Left kidney (tissue), 8 donors: ENCODE measurements at places on chromosomes 12 and 14.
A peak's percentile ranks its signal among the peaks of the same experiment; 100 is the strongest.

- no peak for DNase-seq
Observed at GRCh38 chr12:122022393-122023338, 982 bp downstream of the BCL7A start.

DNA sequence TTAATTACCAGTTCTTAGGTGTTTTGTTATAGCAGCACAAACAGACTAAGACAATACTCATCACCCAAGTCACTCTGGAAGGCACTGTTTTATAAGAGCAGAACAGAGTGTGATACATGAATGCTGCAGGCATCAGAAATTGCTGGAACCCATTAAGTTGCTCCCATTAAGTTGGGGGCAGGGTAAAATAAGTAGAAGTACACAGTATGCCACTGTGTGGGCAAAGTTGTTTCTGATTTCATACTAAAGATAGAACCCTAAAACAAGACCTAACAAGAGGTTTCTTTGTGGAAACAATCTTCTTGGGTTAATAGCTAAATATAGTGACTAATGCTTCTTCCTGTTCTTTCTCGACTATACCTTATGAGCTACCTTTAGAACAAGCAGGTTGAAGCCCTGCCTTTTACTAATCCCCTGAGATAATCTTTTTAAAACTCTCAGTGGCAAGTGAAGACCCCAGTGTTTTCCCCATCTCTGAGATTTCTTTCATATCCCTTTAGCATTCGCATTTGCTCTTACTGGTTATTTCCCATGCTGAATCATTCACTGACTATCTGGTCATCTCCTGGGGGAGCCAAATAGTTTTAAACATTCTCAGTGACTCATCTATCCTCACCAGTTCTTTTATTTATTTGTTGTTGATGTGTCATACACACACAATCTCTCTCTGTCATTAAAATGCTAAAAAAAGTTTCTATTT is 52.3 kb downstream of the SOCS2 start:
- no peak for DNase-seq

DNA sequence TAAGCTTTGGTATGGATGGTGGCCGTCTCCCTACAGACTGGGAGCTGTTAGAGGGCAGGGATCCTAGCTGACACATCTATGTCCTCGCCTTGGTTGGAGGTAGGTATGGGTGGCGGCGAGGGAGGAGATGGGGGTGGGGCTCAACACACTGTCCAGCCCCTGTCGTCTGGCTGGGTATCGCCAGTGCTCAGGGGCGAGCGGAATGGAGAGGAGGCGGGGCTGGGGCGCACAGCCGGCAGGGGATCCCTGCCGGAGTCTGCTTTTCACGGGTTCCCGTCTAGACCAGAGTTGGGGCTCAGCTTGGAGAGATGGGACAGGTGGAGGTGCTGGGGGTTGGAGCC is 16.1 kb downstream of the TAMALIN start:
- DNase-seq: no peak

DNA sequence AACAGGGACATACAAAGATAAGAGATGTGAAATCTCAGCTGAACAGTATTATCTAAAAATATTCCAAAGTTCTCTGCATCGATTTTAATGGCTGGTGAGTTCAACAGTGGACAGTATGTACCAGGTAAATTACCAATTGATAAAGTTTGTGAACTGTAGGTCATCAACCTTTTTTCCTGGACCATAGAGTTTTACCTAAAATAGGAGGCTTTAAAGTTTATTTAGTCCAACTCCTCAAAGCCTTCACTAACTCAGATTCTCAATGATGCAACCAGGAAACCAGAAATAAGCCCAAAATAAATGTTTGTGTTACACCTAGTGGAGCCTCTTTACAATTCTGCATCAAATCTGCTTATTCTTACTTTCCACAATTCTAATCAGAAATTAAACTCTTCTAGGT is 205.8 kb downstream of the ANO6 start:
- DNase-seq: no peak

DNA sequence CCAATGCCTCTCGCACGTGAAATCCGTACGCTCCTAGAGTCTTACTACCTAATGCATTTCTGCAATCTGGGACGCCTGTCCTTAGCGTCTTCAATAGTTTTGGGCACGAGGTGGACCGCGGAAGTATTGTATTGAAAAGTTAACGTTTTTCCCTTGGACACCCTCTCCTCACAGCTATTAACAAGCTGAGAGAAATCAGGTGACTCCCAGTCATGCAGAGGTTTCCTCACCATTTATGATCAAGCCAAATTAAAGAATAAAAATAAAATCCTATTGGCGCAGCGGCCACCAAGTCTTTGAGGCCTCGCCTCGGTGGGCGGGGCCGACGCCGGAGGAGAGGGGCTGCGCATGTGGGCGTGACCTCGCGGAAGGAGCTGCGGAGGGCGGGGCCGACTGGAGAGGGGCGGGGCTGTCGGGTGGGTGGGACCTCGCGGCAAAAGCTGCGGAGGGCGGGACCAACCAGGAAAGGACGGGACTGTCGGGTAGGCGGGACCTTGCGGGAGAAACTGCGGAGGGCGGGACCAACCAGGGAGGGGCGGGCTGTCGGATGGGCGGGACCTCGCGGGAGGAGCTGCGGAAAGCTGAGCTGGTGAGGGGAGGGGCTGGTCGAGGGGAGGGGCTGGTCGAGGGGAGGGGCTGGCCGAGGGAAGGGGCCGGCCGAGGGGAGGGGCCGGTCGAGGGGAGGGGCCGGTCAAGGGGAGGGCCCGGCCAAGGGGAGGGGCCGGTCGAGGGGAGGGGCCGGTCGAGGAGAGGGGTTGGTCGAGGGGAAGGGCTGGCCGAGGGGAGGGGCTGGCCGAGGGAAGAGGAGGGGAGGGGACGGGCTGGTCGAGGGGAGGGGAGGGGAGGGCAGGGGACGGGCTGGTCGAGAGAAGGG is 1.1 kb upstream of the PPP2R5C start:
- peak; percentile 91 for DNase-seq

DNA sequence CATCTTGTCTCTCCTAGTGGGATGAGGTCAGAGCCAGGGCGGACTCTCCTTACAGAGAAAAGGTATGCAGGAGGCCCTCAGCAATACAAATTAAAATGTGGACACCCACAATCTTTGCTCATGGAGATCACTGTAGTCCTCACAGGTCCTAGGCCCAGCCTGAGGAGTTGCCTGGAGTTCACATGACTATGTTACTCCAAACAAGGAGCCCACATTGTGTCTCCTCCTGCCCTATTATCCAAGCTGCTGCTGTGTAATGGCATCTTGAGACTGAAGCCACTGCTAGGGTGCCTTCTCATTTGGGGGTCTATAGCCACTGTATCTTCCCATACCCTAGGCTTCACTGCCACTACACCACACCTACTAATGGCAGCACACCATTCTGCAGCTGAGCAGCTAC is 11.0 kb downstream of the OR4K1 start:
- DNase-seq: no peak

DNA sequence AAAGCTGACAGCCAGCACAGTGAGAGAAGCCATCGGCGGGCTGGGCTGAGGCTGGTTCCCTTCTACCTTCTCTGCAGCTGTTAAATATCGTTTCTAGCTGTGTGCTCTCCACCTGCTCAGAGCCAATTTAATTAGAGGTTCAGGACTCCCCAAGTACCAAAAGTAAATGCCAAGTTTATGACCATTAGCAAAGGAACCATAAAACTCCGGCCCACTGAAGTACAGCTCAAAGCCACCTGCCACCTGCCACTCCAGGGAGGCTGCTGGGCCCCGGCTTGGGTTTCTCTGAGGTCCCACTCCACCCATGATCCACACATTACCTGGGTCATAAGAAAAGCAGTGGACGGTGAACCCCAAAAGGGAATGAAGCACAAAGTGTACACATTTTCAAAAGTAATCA is 272.8 kb downstream of the KSR2 start:
- no peak for DNase-seq

GRCh38 chr12:66709893-66710292 is 31.0 kb upstream of the GRIP1 start:
- no peak for DNase-seq

DNA sequence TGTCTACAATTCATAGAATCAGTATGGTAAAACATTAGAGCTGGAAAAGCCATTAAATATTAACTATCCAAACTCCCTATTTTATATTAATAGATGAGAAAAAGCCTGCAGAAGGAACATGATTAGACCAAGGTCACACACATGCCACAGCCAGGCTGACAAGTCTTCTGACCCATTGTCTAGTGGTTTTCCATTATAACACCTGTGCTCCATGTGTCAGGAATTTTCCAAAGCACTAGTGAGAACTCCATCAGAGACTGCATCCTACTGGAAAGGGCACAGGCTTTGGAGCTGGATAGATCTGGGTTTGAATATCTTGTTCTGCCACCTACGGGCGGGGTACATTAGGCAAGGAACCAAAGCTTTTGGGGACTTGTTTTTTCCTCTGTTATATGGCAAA is 325.5 kb downstream of the RAD51B start:
- no peak for DNase-seq

GRCh38 chr12:100593490-100593889 is 20.0 kb downstream of the GAS2L3 start:
- no peak for DNase-seq

GRCh38 chr12:129949651-129950050 is 45.8 kb upstream of the TMEM132D start:
- no peak for DNase-seq

DNA sequence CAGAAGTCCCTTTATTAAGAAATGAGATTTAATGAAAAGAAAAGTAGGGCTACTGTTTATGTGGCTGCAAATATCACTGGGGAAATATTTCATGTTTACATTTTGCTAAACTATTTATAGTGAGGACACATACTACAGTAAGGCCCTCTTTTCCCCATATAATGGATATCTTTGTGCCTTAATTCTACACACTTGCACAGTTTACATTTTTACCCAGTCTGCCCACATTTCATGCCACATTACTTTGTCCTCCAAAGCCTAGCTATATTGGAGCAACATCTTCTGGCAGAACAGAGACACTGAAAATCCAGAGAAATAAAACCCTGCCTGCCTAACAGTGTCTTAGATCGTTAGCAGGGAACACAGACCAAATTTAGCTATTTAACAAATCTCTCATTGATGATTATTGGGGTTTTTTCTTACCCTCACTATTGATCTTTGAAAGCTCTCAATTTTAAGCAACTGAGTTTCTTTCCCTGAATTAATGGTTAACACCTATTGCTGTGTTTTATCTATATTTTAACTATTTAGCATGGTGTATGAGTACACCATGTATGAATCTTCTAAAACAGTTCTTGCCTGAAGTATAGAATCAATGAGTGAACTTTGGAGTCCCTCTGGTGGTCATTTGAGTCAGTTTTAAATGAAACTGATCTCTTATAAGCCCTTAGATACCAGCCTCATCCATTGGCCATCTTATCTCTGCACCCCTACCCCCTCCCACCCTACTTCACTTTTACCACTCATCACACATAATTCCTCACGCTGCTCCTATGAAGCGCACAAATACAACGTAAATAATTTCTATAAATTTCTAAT is 170.2 kb downstream of the BCAT1 start:
- DNase-seq: no peak

- DNase-seq: no peak
Observed at GRCh38 chr12:1584326-1584725, 10.1 kb downstream of the FBXL14 start.

- peak; percentile 66 for DNase-seq
Observed at GRCh38 chr12:50103767-50104321, at the start of gene GPD1. Gene GPD1, plus strand, starts transcription at chr12:50104008. Its CDS starts 43 bp downstream, at chr12:50104051.

DNA sequence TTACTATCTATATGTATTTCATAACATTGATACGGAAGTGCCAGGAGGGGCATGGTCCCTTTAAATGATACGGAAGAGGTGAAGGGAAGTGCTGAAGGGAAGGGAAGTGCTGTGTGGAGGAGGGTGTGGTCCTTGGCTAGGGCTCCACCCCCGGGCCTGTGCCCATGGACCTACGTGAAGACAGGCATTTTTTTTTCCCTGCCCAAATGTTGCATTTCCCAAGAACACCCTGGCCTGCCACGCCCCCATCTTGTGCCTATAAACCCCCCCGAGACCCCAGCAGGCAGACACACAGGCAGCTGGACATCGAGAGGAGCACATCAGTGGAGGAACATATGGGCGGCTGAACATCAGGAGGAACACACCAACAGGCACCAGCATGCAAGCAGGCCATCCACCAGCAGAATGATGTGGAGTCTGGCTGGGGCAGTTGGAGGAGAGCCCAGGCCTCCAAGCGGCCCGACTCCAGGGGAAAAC is 134.1 kb downstream of the SLC41A2 start:
- DNase-seq: no peak

DNA sequence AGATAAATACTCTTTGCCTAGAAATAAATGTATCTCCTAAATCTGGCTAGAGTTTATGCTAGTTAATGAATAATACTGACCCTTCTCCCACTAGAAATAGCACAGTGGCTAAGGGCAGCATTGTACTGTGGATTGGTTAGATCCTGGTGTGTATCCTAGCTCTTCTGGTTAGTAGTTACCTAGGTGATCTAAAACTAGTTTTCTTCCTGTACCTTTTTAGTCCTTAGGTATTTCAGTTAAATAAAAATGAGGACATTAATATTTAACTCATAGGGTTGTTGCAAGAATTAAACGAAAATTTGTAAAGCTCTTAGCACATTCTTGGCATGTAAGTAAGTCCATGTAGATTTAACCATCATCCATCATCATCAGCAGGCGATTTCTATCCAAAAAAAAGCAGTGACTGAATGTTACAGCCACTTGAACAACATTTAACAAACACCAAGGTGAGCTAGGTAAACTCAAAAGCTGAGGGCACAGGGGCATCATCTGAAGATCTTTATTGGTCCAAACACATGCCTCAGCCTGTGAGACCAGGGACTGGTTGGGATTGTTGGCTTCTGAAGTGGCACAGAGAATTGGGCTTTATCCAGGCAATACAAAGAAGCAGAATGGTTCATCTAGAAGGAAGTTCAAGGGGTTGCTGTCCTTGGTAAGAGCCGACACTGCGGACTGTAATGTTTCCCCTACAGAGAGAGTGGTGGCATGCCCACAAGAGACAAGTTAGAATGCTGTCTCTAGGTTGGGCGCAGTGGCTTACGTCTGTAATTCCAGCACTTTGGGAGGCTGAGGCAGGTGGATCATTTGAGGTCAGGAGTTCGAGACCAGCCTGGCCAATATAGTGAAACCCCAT is 100.8 kb downstream of the GAS2L3 start:
- DNase-seq: no peak

GRCh38 chr12:122349078-122349477 is 73.4 kb downstream of the CLIP1 start:
- DNase-seq: no peak

DNA sequence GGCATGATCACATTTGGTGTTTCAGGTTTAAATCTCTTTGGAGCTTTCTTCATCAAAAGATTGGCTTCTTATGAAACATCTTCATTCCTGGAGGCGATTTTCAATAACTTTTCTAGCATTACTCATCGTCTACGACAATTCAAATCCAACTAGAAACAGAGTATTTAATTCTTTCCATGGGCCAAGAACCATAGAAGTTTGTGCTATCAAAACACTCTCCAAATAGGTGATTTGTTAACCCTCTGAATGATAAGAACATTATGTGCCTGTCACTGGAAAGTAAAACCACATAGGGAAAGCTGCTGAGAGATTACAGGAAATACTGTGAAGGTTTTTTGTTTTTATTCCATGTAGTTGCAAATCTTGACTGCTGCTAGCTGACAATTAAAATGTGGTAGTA is 6.9 kb upstream of the DCN start:
- DNase-seq: no peak

DNA sequence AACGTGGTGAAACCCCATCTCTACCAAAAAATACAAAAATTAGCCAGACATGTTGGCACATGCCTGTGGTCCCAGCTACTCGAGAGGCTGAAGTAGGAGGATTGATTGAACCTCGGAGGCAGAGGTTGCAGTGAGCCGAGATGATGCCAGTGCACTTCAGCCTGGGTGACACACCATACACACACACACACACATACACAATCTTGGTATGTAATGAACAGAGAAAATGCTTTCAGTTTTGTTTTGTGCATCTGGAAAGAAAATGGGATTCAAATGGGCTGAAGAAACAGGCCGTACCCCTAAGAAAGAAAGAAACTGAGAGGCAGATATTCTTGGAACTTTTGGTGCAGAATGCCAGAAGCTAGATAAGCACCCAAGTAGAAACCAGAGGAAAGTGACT is 107.2 kb downstream of the PDE3A start:
- no peak for DNase-seq
